CD4-positive, alpha-beta T cell treated with Interleukin-1 beta for 1 hour (primary cell): ENCODE measurements at places on chromosomes 6 and 20.

DNA sequence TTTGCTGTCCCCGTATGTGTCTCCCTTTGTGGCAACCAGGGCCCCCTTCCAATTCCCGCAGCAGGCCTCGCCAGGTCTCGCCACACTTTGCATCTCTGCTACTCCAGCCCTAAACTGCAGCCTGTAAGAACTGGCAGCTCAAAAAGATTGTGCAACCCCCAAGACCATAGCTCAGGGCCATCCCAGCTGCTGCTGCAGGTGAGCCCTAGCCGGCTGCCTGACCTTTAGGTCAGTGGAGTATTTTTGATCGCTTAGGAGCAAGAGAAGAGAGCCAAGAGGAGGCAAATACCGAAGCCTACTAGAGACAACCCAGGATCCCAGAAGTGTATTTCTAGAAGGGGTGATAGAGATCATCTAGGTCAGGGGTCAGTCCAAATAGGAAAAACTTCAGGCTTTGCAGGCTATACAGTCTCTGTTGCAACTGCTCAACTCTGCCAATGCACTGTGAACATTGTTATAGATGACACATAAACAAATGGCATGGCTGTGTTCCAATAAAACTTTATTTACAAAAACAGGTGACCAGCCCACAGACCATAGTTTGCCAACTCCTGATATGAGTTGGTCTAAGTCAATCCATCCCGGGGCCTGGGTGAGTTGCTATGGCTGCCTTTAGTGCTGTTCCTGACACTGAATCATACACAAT lies 138.4 kb downstream of the EYA2 start:
- no peak for DNase-seq

GRCh38 chr6:89536231-89536630 lies 102.3 kb downstream of the LYRM2 start:
- DNase-seq: no peak

GRCh38 chr20:41482647-41483552 lies 116.3 kb upstream of the EMILIN3 start:
- DNase-seq: no peak

- no peak for DNase-seq
Observed at GRCh38 chr20:17939622-17940223, 28.9 kb downstream of the SNX5 start.

GRCh38 chr6:26295691-26296555 lies 69.1 kb upstream of the BTN3A2 start:
- no peak for DNase-seq

GRCh38 chr6:158031381-158032353 lies 50.0 kb downstream of the SYNJ2 start:
- peak; percentile 22 for DNase-seq

GRCh38 chr6:56594699-56595098 lies 48.0 kb downstream of the DST start:
- DNase-seq: no peak

GRCh38 chr6:144920391-144920961 lies 635.3 kb downstream of the UTRN start:
- no peak for DNase-seq

DNA sequence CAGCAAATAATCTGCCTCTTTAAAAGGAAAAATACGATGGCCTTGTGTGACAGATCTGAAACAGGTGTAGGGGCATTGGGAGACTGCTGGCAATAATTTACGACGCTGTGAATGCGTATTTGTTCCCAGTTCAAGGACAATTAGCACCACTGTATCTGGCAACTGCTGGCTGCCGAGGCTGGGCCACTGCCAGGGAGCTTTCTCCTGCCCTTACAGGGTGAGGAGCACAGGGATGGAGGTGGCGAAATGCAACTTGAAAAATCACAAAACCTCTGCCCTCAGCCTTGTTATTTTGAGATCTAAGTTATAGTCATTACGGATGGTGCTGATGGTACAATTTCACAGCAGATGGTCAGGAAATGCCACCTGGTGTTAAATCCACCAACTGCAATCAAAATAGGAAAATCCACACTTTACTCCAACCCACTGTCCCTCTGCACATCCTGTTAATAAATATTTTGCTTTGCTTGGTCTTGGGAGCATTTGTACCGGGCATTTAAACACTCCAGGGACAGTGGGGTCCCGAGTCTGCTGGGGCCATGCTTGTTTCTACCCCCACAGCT lies 6.4 kb downstream of the MYLK4 start:
- DNase-seq: no peak
